ENCODE measurements at places on chromosomes 5 and 9.

DNA sequence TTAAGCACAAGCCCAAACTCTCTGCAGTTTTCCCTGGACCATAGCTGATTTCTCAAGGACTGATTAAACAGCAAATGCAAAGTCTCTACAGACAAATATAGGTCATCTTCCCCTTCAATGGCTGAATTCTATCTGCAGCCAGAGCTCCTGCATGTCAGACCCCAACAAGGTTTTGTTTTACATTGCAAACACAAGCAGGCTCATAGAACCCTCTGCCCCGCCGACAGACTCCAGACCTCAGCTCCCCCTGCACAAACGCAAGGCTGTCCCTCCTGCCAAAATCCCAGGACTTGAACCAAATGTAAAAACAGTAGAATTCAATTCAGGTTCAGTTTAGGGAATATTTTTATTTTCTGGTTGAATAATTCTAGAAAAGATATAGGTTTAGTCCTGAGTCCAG lies 526.7 kb upstream of the TRPC7 start:
- DNase-seq, result no peak

DNA sequence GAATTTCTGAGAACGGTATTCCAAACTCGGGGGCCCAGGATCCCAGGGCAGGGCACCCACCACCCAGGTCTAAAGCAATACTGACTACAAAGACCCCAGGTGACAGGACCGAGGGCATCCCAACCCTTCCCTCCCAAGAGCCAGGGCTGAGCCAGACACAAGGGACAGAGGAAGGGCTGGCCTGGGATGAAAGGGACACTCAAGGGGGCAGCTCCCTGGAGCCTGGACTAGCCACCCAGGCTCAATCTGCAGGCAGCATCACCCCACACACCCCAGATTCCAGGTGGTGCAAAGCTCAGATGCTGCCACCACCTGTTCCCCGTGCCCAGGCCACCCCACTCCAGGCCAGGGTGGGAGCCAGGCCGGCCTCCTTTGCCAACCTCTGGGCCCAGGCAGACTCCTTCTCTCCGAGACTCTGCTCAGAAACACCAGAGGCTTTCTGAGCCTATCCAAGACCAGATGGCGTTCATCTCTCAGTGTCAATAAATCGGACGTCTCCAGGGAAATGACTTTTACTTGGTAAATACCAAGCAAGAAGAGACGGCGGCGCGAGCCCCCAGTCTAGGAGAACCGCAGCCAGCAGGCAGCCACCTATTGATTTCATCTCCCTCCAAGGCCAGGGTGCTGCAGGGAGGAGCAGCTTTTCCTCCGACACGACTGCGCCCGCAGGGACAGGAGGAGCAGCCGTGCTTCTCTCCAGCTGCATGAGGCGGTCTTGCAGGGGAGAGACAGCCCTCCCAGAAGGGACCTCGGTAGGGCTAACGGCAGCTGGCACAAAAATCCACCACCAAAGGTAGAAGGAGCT lies 94.1 kb upstream of the ADAMTS2 start:
- no peak for DNase-seq

DNA sequence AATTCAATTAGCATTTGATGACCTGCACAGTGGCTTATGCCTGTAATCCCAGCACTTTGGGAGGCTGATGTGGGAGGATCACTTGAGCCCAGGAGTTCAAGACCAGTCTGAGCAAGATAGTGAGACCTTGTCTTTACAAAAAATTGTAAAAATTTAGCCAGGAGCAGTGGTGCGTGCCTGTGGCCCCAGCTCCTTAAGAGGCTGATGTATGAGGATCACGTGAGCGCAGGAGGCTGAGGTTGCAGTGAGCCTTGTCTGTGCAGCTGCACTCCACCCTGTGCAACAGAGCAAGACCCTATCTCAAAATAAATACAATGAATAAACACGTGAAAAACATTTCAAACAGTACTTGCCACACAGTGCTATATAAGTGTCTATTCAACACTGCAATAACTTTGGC lies 4.2 kb downstream of the ABCA1 start:
- no peak for DNase-seq

GRCh38 chr9:35907711-35908503 lies 1.4 kb upstream of the SPAAR start:
- DNase-seq, result no peak

DNA sequence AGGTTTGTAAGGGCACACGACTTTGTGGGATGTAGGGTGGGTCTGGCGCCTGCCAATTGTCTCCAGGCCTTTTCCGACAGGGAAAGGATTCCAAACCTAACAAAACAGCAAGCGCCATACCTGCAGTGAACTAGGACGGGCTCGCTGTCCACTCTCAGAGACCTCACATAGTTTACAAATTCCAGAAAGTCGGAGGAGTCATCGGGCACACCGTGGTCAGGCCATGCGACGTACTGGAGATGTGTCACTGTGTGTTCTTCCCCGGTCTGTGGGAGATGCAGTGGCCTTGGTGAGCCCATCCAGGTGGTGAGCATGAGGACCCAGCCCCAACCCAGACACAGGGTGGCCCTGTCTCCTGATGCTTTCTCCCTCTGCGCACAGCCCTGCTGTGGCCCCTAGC lies 61.3 kb upstream of the EPB41L4B start:
- no peak for DNase-seq

DNA sequence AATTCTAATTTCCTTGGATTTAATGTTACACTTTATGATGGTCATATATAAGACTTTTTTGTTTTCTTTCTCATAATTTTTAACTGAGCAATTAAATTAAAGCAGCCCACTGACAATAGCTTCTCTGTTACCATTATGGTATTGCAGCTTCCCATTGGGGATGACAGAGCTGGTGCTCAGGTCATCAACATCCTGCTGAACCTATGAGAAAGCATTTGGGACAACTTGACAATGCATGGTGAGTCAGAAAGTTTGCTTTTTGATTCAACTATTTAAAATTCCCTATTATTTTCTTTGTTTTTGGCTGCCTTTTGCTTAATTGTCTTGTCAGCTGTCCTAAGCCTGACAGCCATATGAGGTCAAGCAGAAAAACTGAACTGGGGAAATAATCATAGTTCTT lies 487.4 kb upstream of the RIOK2 start:
- no peak for DNase-seq

- no peak for DNase-seq
Measured at GRCh38 chr9:134376386-134377142, 50.3 kb downstream of the RXRA start.

DNA sequence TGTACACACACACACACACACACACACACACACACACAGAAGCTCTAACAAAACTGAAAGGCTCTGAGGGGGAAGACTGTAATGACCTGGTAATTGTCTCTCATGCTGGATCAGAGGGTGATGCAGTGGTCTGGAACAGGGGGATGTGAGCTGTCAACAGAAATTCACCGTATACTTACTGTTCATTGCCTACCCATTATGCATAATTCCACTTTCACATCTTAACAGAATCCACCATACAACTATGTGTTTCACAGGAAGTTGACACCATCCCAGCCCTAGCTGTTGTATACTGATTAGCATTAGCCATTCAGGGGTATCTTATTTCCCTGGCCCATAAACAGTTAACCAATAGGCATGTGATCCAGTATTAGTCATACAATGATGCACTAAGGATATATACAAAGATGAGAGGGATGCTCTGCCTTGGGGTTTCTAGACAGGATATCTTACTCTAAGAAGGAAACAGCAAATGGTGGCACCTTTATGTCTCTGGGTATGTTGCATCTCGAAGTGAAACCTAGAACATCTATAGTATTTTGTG lies 396.5 kb upstream of the BRINP1 start:
- DNase-seq, result no peak

DNA sequence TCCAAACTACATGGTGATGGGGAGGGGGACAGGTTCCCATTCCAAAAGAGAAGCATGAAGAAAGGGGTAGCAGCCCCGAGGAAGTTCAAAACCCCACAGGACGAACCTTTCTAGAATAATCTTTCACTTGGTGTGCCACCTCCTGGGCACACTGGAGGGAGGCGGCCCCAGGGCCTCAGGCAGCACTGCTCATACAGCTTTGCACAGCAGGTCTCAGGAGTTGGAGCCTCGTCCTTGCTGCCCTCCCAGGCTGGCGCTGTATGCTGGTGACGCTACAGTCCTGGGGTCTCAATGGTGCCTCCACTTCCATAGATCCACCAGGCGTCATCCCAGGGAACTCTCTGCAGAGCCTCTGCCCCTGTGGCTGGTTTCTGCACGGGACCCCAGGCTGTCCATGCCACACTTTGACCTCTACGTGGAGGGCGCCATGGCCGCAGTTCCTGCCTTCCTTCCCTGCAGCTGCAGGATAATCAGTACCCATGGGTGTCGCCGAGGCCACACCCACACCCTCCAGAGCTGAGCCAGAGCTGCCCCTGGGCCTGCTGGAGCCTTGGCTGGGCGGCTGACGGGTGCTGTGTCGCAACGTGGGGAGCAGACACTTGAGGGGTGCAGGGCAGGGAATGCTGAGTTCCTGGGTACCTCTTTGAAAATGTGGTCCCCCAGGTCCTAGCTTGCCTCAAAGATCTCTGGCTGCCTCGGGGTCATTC lies 95.3 kb downstream of the COL5A1 start:
- DNase-seq, result no peak

GRCh38 chr9:6785682-6786081 lies 27.9 kb downstream of the KDM4C start:
- DNase-seq, result no peak

GRCh38 chr5:8471581-8471980 lies 602.6 kb downstream of the MTRR start:
- no peak for DNase-seq

DNA sequence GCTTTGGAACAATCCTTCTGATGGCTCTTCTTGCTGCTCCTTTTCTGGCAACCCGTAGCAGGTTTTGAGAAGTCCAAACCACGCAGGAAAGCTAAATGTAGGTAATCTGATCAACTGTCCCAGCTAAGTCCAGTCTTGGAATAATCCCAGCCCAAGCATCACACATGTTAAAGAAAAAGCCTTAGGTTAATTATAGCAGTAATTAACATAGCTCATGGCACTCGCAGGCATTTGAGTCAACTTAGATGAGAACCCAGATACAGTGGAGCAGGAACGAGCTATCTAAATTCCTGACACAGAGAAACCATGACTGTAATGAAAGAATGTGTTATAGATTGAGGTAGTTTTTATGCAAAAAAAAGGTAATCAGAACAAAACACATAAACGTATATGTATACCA lies 844.8 kb downstream of the CDH9 start:
- DNase-seq, result no peak

GRCh38 chr9:87333802-87334201 lies 163.9 kb upstream of the DAPK1 start:
- DNase-seq, result no peak

DNA sequence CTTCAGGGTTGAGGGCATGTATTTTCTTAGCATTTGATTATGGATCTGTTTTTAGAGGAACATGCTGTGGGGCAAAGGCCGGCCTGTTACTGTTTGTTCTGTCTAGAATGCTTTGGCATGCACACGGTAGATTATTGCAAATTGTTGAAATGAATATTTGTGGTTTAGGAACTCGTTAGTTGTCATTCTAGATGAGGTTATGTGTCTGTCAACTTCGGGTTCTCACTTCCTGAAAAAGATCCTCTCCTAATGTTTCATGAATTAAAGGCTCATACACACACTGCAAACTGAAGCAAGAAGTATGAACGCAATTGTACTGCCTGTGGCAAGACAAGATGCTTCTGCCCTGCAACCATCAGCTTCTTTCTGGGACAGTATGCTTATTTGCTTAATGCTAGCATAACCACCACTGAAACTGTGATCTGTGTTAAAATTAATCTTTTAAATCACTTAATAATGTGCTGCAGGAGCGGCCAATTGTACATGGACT lies 99.6 kb downstream of the BASP1 start:
- DNase-seq, result no peak

DNA sequence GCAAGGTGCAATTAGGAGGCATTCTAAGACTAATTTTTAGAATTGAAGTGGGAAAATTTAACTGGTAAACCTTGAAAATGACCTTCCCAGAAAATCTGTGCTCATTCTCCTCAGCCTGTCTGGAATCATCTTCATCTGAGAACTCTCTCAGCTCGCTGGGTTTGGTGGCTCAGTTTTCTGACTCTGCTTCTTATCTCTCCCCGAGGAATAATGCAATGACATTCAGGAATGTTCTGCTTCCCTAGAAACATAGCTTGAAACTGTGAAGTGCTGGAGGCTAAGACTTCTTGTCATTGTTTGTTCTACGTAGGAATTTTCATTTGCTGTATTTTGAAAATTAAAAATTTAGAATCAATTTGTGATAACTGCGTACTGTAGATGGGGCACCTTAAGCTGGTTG lies 86.6 kb downstream of the KCNN2 start:
- DNase-seq, result no peak

- no peak for DNase-seq
Measured at GRCh38 chr5:57209316-57210040, 35.6 kb downstream of the GPBP1 start.

- no peak for DNase-seq
Measured at GRCh38 chr9:16352791-16353401, 517.6 kb downstream of the BNC2 start.

- DNase-seq, result no peak
Measured at GRCh38 chr5:138338411-138339090, 485 bp downstream of the FAM53C start.
